Hindlimb muscle (tissue), 1 donor: ENCODE measurements at places on chromosomes 4 and X. TPM values are rescaled to one million over a fixed set of nuclear protein-coding genes. Genes with fewer than 3 reads are reported as not detected.

Gene IQCM
- 0.12 TPM for polyA plus RNA-seq

Gene DUX4
- 0.58 TPM for polyA plus RNA-seq

Gene MAGEC2
- not detected for polyA plus RNA-seq

Gene GSX2
- not detected for polyA plus RNA-seq

Gene XG
- 0.65 TPM for polyA plus RNA-seq

Gene MGAT4D
- polyA plus RNA-seq: not detected

Gene SLC2A9
- 5.0 TPM for polyA plus RNA-seq

Gene POF1B
- polyA plus RNA-seq: 0.23 TPM

Gene TNIP3
- 0.15 TPM for polyA plus RNA-seq

Gene SYP
- 1.0 TPM for polyA plus RNA-seq

Gene MAGEB17
- polyA plus RNA-seq: 0.13 TPM

Gene PRDM5
- 10.0 TPM for polyA plus RNA-seq

Gene FAM149A
- 6.6 TPM for polyA plus RNA-seq

Gene SERTM2
- 1.5 TPM for polyA plus RNA-seq
